Stimulated activated CD4-positive, alpha-beta T cell treated with anti-CD3 and anti-CD28 coated beads, TNF-alpha, amount 100 ng/mL, for 1 hour (primary cell): ENCODE measurements at places on chromosomes 7 and 10.

- no peak for DNase-seq
These were observed 10.3 kb downstream of the FAM3C start for GRCh38 chr7:121385800-121386179.

GRCh38 chr7:67566101-67566500 is 569.5 kb downstream of the TYW1 start:
- DNase-seq = no peak

GRCh38 chr10:128123846-128124245 is 2.4 kb downstream of the MKI67 start:
- DNase-seq = no peak

- no peak for DNase-seq
These were observed 48.7 kb downstream of the CREB3L2 start for GRCh38 chr7:137953043-137953664.

DNA sequence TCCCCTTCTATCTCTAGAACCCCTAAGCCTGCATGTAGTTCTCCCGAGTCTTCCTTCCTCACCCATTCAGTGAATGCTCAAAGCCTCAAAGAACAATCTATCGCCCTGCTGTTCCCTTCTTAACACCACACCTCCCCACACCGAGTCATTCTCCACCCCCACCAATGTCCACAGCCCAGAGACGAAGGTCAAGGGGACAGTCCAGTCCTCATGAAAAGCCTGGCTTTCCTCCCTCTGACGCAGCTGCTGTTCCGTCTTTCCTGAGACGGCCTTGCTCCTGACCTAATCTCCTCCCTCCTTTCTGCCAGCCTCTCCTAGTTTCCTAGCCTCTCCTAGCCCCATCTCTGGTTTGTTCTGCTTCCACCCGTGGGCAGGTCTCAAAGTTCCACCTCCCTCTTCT is 9.2 kb downstream of the MOSPD3 start:
- no peak for DNase-seq

GRCh38 chr10:16843252-16843870 is 26.1 kb upstream of the RSU1 start:
- DNase-seq = no peak

DNA sequence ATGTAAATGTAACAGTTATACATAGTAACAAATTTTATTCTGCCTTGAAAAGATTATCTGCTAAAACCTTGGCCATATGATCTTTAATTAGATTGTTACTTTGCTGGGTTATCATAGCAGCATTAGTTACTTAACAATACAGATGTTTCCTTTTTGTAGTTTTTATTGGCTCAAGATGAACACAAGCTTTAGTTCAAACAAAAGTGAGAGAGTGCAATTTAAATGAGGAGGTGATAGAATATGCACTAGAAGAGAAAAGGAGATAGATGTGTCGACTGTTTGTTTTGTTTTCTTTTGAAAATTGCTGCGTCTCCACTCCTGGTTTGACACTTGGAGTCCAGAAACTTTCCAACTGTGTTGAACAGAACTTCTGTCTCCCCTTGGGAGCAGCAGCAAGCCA is 91.4 kb upstream of the CAV2 start:
- no peak for DNase-seq

DNA sequence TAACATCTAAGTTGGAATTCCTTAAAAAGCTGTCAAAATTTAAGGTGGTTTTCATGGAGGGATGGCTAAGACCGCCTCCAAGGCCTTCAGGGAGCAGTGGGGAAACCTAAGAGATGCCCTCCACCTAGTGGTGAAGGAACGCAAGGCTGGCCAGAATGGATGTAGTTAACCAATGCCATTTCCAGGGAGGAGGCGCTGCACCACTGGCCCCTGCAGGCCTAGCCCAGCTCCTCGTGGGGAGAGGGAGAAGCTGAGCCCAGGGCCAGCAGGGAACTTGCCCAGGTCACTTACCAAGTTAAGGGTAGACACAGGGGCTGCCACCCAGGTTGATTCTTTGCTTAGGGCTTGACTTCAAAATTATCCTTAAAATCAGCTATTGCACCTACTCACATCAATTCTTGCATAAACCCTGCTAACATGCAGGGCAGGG is 32.0 kb downstream of the FIGNL1 start:
- peak; percentile 51 for DNase-seq

DNA sequence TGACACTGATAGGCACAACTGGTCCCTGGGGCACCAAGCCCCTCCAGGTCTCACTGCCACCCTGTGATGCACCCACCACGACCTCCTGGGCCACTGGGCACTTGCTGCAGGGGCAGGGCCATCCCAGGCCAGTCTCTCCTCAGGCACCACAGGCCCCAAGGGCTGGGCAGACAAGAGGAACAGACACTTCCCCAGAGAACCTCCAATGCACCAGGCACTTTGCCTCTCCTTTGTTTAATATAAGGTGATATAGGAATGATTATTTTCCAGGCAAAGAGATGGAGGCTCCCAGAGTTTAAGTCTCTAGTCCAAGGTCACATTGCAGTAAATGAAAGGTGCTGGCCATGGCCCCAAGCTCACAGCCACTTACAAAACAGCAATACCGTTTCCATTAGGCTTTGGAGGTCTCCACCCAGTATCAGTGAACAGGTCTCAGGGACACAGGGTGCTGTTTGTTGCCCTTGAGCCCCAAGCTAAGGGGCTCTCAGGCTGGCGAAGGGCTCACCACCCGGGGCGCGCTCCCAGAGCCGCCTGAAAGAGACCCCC is 4.5 kb downstream of the DEPP1 start:
- no peak for DNase-seq

- no peak for DNase-seq
These were observed 18.3 kb downstream of the SGMS1 start for GRCh38 chr10:50605269-50605950.

DNA sequence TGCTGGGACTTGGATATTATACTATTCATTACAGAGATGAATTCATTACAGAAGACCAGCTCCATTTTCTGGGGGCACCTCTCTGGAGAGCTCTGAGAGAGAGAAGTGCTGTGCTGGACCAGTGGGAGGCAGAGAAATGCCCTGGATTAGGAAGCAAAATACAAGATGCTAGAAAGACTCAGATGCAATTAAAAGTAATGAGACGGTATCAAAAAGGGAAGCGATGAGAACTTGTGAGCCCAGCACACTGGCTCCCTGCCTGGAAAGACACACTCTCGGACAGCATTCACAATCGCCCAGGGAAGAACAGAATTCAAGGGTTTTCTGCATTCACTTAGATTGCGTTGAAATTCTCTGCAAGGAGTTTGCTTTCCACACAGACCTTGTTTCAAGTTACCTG is 3.5 kb upstream of the FRAT2 start:
- no peak for DNase-seq

GRCh38 chr7:66205741-66206090 is 582 bp downstream of the TPST1 start:
- peak; percentile 3 for DNase-seq

- no peak for DNase-seq
These were observed 185.2 kb upstream of the ITGB1 start for GRCh38 chr10:33143160-33143728.

- no peak for DNase-seq
These were observed 562.2 kb upstream of the FOXK1 start for GRCh38 chr7:4119848-4120247.

GRCh38 chr7:37901890-37902524 is 14.6 kb downstream of the SFRP4 start:
- DNase-seq = no peak

DNA sequence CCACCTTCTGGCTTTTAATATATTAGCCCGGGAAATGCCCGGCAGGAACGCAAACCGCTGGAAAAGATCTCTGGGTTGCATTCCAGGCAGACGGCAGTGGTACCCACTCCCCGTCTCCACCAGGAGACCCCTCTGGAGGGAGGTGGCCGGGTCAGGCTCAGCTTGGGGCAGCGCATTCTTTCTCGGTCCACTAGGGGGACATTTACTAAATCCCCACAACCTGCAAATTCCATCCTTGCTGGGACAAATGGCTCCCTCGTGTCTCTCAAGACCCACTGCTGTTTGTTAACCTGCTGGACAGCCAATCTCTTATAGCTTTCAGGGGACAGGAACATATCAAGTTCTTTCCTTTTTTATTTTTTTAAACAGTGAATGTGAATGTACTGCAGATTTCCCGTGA is 45.8 kb upstream of the CARD11 start:
- DNase-seq = no peak

- DNase-seq = no peak
These were observed 969.7 kb downstream of the GATA3 start for GRCh38 chr10:9024210-9024609.

DNA sequence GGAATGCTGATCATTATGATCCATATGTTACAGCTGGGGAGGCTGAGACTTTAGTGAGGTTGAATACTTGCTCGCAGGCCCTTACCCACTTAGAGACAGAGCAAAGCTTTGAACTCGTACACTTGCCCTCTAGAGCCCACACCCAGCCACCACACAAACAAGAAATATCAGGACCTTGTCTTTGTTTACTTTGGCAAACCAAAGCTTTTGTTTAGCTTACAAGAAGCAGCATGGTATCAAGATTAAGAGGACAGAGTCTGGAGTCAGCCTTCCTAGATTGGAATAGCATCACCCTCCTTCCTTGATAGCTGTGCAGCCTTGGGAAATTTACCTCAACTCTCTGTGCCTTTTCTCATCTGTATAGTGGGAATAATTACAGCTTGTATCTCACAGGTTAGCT is 477.5 kb downstream of the SUGCT start:
- DNase-seq = no peak

DNA sequence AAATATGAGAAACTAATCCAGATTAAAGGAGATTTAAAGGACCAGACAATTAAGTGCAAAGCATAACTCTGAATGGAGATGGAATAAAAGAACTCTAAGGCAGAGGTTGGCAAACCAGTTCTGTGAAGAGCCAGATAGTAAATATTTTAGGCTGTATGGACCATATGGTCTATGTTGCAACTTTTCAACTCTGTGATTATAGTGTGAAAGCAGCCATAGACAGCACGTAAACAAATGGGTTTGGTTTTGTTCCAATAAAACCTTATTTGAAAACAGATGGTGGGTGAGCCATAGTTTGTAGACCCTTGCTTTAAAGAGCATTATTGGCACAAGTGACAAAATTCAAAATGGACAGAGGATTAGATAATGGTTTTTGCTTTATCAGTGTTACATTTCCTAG is 884.1 kb downstream of the CCSER2 start:
- DNase-seq = no peak

- no peak for DNase-seq
These were observed 45.8 kb downstream of the HDAC9 start for GRCh38 chr7:18541181-18541870.

DNA sequence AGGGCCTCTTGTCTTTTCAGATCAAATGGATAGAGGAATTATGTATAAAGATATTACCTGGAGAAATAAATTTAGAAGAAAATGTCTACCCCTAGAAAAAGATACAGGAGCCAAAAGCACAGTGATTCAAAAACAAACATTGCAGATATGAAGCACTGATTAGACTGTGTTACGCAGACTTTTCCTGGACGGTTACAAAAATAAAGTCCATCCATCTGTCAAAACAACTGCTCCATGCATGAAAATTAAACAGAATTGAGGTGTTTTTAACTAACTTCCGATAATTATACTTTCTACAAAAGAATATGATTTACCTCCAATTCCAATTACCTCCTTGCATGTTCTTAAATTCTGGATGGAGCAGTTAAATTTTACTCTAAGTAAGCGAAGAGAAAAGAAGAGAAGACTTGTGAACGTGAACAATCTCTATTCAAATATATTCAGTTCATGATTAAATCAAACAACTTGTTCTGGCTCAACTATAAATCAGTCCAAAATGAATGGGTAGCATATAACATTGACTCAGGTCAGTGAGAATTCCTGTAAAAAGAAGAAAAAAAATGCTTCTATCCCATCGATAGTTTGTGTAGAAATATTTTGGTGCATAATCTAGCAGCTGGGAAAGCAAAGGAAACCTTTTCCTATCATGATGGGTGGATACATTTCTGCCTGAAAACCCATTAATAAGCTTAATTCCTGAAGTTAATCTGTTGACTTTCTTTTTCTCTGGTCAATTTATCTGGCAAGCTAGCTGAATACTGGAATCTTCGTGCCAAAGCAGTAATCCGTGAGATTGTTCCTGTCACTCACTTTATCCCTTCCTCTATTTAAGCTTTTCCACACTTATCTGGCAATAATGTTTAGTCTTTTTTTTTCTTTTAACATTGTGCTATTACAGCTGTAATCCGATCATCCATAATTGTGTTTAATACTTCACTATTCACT is 80.4 kb downstream of the SEMA3A start:
- no peak for DNase-seq

DNA sequence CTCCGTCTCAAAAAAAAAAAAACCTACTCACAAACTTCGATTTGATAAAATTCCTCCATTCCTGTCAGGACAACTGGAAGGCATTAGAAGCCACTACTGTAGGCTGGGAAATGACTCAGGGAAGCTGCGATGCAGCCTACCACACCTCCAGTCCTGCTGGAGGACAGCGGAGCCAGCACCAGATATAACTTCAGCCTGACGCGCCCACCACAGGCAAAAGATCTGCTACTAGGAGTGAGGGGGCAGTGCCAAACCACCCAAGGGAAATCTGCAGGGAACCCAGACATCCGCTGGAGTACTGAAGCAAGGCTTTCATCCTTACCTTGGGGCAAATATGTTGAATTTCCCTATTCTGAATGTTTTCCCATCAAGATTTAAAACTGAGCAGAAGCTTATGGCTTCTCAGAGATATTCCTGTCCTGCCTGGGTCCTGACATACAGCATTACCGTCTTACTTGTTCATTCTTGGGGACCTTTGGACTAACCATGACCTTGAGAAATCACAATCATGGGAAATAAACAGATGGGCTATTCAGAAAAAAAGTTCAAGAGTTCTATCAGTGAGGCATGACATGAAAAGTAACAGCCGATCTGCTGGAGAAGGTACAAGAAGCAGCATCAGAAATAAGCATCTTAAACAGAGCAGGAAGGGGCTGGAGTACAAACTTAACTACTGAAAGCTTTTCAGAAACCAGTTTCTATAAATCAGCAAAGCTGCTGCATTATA is 20.4 kb downstream of the BCCIP start:
- no peak for DNase-seq

- no peak for DNase-seq
These were observed 18.4 kb downstream of the GIMAP5 start for GRCh38 chr7:150755473-150756099.

GRCh38 chr10:101812606-101813005 is 5.6 kb downstream of the OGA start:
- DNase-seq = no peak

- no peak for DNase-seq
These were observed 897.9 kb upstream of the AUTS2 start for GRCh38 chr7:68700414-68700813.

DNA sequence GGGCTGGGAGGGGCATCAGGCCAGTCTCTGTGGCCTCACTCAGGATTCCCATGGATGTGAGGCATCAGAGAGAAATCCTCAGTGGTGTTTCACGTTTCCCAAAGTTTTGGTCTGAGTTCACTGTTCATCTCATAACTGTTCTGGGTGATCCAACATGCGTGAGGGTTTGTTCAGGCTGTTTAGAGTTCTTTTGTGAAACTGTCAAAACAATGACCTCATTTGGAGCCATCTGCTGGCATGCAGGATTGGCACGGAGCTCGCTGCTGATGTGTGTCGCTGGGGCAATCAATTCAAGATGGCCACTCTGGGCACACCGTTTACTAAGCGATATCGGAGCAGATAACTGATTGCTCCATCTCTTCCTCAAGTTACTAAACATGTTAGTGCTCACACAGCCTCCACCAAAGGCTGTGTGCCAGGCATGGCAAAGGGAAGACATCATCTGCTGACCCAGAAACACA is 365.6 kb downstream of the WDR11 start:
- DNase-seq = no peak

GRCh38 chr7:17336168-17336567 is 37.7 kb downstream of the AHR start:
- DNase-seq = no peak

- DNase-seq = no peak
These were observed 184.9 kb downstream of the DNAJB6 start for GRCh38 chr7:157521752-157522151.

- no peak for DNase-seq
These were observed 130.4 kb upstream of the GDF10 start for GRCh38 chr10:47169581-47169980.
